ENCODE measurements at places on chromosomes 5 and 9.

- DNase-seq = no peak
Measured at GRCh38 chr5:124986667-124987066, 240.2 kb upstream of the ZNF608 start.

DNA sequence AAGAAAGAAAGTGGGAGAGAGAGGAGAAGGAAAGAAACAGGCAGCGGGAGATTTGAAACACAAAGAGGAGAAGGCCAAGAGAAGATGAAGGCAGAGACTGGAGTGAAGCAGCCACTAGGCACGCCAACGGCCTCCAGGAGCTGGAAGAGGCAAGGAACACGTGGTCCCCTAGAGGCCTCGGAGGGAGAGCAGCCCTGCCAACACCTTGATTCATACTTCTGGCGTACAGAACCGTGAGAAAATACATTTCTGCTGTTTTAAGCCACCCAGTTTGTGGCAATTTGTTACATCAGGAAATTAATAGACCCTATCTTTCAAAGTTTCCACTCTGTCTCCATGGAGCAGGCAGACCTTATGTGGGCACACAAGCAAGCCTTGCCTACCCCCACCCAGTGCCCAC, 133.4 kb downstream of the ACTL7B start:
- DNase-seq = no peak

DNA sequence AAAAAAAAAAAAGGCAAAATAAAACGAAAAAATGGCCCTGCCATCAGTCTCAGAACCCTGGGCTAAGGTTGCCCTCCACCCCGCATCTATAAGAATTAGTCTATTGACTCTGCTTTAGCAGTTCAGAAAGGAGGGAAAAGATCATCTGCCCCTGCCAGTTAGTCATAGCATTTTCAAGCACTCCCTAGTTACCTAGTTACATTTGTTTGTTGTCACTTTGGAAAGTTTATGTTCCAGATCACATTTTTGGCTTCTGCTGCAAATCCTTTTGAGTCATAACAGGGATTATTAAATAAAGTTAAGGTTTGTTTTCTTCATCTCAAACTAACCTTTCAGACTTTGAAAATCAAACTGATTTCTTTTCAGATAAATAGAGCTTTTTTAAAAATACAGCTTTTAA, 52.1 kb downstream of the AQP7 start:
- DNase-seq = no peak

GRCh38 chr5:134769206-134769605, 10.6 kb downstream of the DDX46 start:
- no peak for DNase-seq

DNA sequence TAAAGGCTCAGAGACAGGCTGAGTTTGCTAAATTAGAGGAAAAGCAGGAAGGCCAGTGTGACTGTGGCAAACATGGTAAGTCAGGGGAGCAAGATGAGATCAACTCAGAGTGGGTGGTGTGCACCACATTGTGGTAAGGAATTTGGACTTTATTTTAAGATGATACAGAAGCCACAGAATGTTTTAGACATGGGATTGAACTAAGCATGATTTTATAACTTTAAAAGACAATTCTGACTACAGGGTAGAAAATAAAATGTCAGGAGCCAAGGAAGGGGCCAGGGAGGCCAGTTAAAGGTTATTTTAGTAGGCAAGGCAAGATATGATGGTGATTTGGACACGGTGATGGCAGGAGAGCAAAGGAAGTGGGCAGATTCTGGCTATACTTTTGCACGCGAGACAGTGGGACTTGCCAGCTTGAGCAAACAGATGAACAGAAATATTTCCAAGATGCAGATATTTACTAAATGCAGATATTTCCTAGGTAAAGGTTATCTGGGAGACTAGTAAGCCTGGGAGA, 53.9 kb downstream of the TSSK1B start:
- DNase-seq = no peak

DNA sequence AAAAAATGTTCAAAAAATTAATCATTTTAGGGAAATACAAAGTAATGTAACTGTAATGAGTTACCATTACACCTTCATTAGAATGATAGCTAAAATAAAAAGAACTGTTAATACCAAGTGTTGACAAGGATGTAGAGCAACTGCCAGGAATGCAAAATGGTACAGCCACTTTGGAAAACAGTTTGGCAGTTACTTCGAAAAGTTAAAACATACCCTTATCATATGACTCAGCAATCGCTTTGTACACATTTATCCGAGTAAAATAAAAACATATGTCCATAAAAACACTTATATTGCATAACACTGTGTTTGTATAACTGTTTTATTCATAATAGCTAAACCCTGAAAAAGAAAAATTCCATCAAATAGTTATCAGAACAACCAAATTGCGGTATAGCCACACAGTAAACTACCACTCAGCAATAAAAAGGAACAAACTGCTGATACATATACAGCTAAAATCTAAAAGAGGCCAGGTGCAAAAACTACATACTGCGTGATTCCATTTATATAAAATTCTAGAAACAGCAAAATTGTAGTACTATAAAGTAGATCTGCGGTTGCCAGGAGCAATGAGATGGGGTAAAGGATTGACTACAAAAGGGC, 61.7 kb downstream of the RFX3 start:
- no peak for DNase-seq

GRCh38 chr5:158928404-158928803, 171.3 kb downstream of the EBF1 start:
- DNase-seq = no peak

GRCh38 chr9:37408933-37409710, 13.4 kb upstream of the GRHPR start:
- peak; percentile 60 for DNase-seq

- no peak for DNase-seq
Measured at GRCh38 chr9:21558615-21559401, 76.7 kb upstream of the IFNE start.

DNA sequence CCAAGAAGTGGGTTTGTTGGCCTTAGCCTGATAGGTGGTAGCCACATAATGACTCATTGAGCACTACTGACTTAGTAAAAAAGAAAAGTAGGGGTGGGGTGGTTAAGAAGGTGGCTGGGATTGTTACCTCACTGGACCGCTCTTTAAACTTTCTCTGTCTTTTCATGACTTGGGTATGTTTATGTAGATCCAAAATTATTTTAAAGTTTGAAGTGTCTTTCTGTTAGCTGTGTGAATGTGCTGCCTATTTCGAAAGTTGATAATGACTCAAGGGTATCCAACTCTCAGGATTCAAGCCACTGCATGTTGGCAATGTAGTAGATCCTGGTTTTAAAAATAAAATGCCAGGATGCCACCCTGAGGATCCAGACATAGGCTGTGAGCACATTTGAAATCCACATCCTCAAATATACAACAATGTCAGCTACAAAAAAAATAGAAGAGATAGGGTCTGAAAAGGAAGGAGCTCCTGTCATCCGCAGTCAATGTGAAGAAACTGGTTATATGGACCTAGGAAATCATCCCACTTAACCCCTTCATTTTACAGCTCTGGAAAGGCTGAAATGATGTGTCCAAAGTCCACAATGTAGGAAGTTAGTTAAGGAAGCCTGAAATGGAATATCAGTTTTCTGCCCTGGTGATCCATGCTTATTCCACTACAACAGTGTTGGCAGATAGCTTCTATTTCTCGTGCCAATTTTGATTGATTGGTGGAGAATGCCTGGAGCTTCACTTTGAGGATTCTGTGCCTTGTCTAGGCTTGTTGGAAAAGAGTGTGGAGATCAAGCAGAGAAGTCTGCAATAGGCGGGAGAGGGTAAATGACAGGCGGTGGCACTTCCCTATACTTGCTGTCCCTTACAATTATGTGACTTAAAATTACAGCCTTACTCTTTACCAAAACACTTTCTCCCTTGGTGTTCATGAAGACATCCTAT, 23.4 kb downstream of the ZNF462 start:
- DNase-seq = no peak
